RPMI7951 (cell line): ENCODE measurements at places on chromosomes 2 and 18.

DNA sequence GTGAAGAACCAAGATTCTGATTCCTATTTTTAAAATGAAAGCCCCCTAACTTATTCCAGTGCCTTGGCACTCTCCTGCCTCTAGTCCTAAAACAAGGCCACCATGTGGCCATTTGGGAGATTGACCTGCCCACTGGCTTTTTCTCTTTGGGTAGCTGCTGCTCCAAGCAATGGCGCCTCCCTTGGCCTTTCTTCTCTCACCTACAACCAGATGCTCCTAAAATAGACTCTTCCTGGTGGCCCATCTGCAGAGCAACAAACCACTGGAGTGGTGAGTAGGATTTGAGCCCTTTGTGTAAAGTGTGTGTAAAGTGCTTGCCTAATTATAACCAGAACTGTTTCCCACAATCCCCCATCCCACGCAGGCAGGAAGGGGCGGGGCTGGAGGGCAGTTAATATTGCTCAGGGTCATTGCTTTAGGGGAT is 114.2 kb downstream of the FHOD3 start:
- DNase-seq = peak; percentile 78

GRCh38 chr18:61196750-61197149 is 136.5 kb upstream of the CDH20 start:
- no peak for DNase-seq

GRCh38 chr2:46970334-46971288 is 55.0 kb upstream of the MCFD2 start:
- peak; percentile 74 for DNase-seq

- no peak for DNase-seq
Measured at GRCh38 chr2:217687771-217688170, 315.0 kb downstream of the TNS1 start.

- DNase-seq = peak; percentile 23
Measured at GRCh38 chr18:51621113-51621863, 423.8 kb upstream of the MEX3C start.

GRCh38 chr18:61541673-61542072 is 208.4 kb downstream of the CDH20 start:
- DNase-seq = no peak

DNA sequence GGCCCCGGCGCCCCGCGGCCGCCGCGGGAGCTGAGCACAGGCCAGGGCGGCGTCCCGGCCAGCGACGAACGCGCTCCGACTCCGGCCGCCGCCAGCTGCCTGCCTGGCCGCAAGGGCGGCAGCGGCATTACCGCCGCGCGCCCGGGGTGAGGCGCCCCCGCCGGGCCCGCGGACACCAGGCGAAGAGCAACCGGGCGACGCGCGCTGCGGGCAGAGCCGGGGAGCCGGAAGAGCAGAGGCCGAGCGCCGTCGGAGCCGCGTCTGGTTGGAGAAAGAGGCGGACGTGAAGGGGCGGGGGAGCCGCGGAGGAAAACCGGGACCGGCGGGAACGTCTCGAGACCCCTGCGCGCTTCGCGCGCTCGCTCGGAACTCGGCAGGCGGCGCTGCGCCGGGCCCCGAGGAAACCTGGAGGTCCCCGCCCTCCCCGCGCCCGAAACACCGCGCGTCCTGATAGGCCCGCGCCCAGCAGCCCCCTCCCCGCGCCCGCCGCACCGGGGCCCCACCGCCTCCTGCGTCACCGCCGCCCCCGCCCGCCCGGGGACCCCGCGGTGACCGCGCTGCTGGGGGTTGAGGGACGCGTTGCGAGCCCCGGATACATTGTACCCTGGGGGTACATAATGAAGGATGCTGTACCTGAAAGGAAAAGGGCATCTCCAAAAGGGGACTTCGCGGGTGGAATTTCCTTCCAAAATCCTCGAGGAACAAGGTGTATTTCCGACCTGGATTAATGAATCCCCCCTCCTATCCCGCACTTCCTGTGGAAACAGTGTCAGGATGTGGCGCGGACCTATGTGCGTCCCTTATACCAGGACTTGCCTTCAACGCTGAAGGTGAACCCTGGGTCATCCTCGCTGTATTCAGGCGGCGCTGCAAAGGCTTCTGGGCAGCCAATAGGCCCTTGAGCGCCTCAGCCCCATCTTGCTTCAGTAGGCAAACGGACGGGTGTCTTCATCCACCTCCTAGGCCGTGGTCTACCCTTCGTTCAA is 1.0 kb upstream of the B4GALT6 start:
- peak; percentile 54 for DNase-seq

DNA sequence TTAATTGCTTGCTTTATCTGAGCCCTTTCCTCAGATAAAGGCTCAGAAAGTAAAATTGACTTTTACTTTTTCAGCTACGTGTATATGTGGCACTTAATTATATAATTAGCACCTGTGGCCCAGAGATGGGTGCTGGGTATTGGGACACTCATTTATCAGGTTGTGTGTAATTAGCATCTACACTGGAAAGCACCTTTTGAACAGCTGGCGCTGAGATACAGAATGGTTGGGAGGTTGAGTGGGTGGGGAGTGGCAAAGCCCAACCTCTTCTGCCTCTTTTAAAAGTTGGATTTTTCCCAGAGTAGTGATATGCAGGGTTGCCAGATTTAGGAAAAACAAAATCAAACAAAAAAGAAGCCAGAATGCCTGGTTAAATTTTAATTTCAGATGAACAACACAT is 23.9 kb downstream of the SPTBN1 start:
- no peak for DNase-seq
